Activated CD4-positive, alpha-beta memory T cell treated with anti-CD3 and anti-CD28 coated beads for 36 hours (primary cell): ENCODE measurements at places on chromosomes 7 and 10. TPM values are rescaled to one million over a fixed set of nuclear protein-coding genes. Genes with fewer than 3 reads are reported as not detected.

DNA sequence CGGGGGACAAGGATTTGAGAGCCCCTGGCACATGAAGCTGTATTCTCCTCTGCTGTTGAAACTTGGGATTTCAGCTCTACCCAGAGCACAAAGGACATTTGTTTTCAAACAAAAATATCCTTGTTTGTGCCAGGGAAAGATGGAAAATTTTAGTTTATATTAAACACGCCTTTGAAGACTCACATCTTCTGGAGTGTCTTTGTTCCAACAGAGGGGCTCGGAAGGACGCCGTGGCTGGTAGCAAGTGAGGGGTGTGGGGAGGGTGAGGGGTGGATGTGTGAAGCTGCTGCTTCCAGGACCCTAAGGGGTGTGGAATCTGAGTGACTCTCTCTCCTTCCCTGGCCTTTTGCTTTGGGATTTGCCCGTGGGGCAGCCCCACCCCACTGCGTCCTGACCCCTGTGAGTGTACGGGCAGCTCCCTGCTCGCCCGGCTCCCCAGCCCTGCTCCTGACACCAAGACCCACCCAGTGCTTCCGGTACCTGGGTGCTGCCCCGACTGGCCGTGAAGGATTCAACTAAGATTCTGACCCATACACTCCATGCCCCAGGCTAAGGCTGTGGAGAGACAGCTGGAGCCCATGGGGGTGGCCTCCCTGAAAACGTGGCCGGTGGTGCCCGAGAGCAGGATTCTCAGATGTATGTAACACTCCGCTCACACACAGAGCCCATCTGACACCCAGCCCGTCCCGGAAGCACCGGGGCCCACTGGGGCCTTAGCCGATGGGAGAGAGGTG is 59.6 kb downstream of the ZRANB1 start:
- H3K27me3 ChIP-seq: peaks cover 6% of the 10 kb centered on the region
- no peaks in the 10 kb centered on the region for H3K36me3 ChIP-seq
- H3K27ac ChIP-seq: no peak overlapping the region
- no peak overlapping the region for H3K4me3 ChIP-seq
- no peak for DNase-seq

DNA sequence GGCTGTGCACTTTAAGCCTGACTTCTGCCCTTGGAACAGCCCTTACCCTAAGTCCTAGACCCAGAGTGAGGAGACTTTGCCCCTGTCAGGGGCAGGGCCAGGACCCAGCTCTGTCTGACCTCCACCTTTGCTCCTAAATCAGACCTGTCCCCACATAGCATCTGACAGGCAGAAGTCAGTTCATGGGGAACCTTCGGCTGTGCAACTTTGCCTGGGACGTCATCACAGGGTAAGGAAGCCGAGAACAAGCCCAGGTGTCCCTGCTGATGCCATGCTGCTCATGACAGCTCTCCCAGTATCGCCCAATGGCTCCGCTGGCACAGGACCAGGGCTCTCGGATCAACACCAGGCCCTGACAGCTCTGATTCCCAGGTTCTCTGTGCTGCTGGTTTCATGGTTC is 55.4 kb downstream of the TNS3 start:
- H3K27me3 ChIP-seq: no peaks in the 10 kb centered on the region
- no peaks in the 10 kb centered on the region for H3K36me3 ChIP-seq
- no peak overlapping the region for H3K4me3 ChIP-seq

The GBF1 gene
- 42.2 TPM for total RNA-seq

GRCh38 chr10:8058274-8059111 is 4.0 kb downstream of the GATA3 start:
- H3K27me3 ChIP-seq: no peaks in the 10 kb centered on the region
- H3K4me3 ChIP-seq: peak overlapping the region; percentile 98
- H3K4me1 ChIP-seq: peaks cover 60% of the 10 kb centered on the region
- no peak for DNase-seq

DNA sequence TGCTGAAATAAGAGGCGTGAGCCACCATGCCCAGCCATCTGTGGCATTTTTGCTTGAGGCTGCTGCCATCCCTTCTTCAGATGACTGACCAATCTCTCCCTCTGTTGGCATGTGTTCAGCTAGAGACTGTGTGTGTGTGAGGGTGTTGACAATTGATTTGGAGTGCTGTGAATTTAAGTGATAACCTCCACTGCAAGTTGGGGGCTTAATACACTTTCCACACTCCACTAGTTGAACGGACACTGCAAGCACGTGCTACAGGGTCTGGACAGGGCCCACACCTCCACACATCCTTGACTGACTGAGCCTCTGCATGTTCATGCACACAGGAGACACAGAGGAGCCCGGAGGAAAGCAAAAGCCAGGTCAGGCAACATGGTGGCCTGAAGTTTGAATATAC is 51.3 kb downstream of the BRAF start:
- peaks cover 45% of the 10 kb centered on the region for H3K4me1 ChIP-seq
- no peak overlapping the region for H3K27ac ChIP-seq
- no peaks in the 10 kb centered on the region for H3K27me3 ChIP-seq
- H3K36me3 ChIP-seq: peaks cover 18% of the 10 kb centered on the region
- DNase-seq: no peak

DNA sequence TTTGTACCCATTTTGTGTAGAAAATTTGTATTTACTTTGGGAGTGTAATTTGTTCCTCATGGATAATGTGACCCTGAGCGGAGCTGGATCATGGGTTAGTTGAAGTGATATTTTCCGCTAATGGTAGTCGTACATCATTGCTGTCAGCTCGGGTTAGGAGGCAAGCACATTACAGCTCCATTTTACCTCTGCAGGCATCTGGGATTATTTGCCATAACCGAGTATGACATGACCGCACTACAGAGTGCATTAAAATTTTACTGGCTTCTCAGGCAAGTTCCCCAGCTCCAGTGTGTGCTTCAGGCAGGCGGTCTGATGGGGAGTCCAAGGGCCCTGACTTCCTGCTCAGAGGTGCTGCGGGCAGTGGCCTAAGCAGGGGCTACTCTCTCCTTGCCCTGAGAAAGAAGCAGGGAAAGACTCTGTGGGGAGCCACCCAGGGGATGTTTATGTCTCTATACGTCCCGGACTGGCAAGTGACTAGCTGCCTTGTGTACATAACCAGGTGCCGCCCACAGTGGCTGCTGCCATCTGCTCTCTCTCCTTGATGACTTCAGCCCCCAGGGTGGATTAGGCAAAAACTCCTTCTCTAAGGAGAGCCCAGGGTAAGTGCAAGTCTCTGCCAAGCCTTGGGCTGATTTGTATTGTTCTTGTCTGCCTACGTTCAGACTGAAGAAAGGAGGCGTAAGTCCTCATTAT is 685.3 kb upstream of the GALNT17 start:
- no peaks in the 10 kb centered on the region for H3K4me1 ChIP-seq
- H3K27me3 ChIP-seq: no peaks in the 10 kb centered on the region
- no peak overlapping the region for H3K4me3 ChIP-seq
- no peak overlapping the region for H3K27ac ChIP-seq

The CYP3A5 gene
- total RNA-seq: not detected
